ENCODE measurements at places on chromosomes 7 and 10.

DNA sequence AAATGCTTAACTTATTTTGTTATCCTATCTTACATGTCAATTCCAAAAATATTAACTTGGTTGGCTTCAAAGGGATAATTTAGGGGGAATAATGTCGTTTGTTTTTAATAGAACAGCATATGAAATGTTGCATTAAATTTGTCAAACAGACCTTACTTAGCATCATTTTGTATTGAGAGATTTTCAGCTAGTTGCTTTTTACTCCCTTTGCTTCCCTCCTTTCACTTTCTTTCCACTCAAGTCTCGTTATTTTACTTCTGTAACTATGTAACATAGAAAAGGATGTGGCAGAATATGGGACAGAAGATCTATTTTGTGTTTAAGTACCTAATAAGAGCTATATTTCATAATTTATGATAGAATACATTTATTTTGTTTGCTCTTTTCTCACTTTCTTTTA lies 2.6 kb downstream of the PHYHIPL start:
- DNase-seq = no peak

- DNase-seq = no peak
Observed at GRCh38 chr10:78263521-78263988, 229.9 kb downstream of the RPS24 start.

GRCh38 chr10:8085251-8085650 lies 30.8 kb downstream of the GATA3 start:
- DNase-seq = no peak

- no peak for DNase-seq
Observed at GRCh38 chr10:36721871-36722270, 403.5 kb upstream of the ANKRD30A start.

DNA sequence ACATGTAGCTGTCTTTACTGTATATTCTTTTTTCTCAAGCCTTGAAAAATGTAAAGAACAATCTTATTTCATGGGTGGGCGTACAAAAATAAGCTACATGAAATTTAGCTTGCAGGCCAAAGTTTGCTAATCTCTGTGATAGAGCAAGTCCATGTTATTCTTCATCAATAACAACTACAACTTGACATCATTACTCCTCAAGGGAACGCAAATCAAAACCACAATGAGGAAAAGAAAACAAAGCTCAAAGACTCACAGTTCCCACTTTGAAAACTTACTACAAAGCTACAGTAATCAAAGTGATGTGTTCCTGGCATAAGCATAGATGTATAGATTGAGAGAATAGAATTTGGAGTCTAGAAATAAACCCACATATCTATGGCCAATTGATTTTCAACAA lies 62.5 kb downstream of the GNA12 start:
- DNase-seq = no peak

GRCh38 chr7:66668677-66669076 lies 40.0 kb downstream of the KCTD7 start:
- DNase-seq = no peak

- no peak for DNase-seq
Observed at GRCh38 chr10:125692601-125693523, 9.9 kb upstream of the TEX36 start.

DNA sequence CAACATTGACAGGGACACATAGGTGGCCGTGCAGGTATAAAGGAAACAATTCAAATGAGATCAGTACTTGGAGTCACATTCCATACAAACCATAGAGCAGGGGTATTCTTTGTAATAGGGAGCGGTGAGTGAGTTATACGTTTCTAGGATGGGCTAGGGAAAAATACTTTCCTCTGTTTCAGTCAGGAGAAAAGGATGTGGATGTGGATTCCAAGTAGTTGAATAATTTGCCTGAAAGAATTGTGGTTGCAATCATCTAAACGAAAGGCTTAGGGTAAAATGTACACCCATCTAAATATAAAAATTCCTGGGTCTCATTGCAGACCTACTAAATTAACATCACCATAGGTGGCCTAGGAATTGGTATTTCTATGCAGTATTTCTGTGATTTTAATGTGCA lies 270.7 kb upstream of the IGFBP3 start:
- DNase-seq = peak; percentile 43

DNA sequence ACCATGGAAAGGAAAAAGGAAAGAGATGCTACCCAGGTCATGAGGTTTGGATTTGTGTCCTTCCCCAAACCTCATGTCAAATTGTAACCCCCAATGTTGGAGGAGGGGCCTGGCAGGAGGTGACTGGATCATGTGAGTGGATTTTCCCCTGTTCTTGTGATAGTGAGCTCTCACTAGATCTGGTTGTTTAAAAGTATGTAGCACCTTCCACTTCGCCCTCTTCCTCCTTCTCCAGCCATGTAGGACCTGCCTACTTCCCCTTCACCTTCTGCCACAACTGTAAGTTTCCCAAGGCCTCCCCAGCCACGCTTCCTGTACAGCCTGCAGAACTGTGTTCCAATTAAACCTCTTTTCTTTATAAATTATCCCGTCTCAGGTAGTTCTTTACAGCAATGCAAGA lies 113.9 kb downstream of the FAM107B start:
- DNase-seq = no peak

GRCh38 chr10:21020545-21020944 lies 123.4 kb upstream of the NEBL start:
- DNase-seq = peak; percentile 16

- DNase-seq = peak; percentile 80
Observed at GRCh38 chr7:95434557-95435421, at the start of gene PON2. Gene PON2, minus strand, starts transcription at chr7:95435028. Its CDS starts 77 bp downstream, at chr7:95434951.

GRCh38 chr7:29946428-29947186 lies 43.0 kb downstream of the SCRN1 start:
- no peak for DNase-seq

- DNase-seq = no peak
Observed at GRCh38 chr10:119023553-119023868, 6.0 kb upstream of the NANOS1 start.

DNA sequence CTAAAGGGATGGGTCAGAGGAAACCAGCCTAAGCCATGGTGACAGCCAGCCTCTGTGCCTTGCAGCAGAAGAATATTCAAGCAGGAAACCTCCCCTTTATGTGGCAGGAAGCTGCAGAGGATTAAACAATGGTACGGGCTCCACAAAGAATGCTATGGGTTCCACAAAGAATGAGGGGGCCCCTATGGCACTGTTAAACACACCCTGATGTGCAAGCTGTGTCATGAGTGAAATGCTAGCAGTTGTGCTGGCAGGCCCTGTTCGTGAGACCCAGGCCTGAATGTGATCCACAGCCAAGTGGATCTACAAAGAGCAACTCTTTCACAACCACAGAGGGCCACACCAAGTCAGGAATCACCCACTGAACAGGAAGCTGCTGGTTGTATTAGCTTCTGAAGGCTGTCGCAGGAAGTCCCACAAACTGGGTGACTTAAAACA lies 68.9 kb downstream of the MYOF start:
- DNase-seq = no peak

- no peak for DNase-seq
Observed at GRCh38 chr10:122257041-122257440, 14.1 kb upstream of the BTBD16 start.

GRCh38 chr10:129626309-129626708 lies 159.3 kb downstream of the MGMT start:
- no peak for DNase-seq

- DNase-seq = peak; percentile 76
Observed at GRCh38 chr10:110610308-110610774, 33.8 kb upstream of the RBM20 start.

DNA sequence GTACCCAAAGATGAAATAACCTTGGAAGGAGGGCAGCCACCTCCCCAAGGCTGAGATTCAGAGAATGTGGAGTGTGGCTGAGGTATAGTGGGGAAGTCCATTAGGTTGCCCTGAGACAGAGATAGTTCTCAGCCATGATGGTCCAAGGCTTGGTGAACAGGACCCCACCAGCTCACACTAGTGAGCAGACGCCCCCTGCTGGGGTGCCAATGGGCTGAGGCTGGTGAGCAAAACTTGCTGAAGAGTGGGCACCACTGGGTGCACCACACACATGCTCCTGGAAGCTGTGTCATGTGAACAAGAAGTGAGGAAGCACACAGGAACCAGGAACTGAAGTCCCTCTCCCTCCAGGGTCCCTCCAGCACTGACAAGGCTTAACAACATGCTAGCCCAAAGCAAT lies 8.9 kb downstream of the FBXL13 start:
- DNase-seq = no peak

GRCh38 chr10:95389982-95390381 lies 99.2 kb upstream of the PDLIM1 start:
- no peak for DNase-seq

DNA sequence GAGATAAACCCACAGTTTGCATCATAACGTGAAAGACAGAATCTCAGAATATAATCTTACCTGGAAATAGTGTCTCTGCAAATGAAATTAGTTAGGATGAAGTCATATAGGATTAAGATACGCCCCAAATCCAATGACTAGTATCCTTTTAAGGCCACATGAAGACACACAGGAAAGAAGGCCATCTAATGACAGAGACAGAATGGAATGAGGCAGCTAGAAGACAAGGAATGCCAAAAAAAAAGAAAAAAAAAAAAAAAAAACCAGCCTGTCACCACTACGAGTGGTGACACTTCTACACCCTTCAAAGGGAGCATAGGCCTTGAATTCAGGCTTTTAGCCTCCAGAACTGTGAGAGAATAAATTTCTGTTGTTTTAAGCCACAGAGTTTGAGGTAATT lies 82.9 kb downstream of the HYCC1 start:
- DNase-seq = no peak

- no peak for DNase-seq
Observed at GRCh38 chr10:15253951-15254807, 85.7 kb upstream of the NMT2 start.

GRCh38 chr10:803041-803741 lies 113.7 kb upstream of the DIP2C start:
- DNase-seq = no peak

- DNase-seq = no peak
Observed at GRCh38 chr7:50166997-50167965, 74.2 kb upstream of the ZPBP start.

GRCh38 chr10:110029450-110029849 lies 21.7 kb downstream of the ADD3 start:
- DNase-seq = no peak

DNA sequence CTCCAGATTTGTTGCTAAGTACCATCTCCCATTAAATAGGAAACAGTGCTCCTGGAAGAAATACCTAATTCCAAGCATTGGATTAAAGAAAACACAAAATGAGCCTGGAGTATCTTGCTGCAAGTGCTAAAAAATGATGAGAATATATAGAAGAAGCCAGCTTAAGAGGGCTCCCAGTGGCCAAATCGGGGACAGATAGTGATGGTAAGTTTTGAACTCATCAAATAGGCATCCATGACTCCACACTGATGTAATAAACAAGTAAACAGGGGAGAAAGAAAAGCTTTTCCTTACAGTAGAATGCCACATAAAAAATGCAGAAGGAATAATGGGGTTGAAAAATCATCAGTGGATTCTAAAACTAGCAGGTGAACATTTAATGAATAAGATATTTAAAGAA lies 72.4 kb downstream of the CTTNBP2 start:
- no peak for DNase-seq

- no peak for DNase-seq
Observed at GRCh38 chr7:117775801-117776200, 97.4 kb downstream of the CTTNBP2 start.

DNA sequence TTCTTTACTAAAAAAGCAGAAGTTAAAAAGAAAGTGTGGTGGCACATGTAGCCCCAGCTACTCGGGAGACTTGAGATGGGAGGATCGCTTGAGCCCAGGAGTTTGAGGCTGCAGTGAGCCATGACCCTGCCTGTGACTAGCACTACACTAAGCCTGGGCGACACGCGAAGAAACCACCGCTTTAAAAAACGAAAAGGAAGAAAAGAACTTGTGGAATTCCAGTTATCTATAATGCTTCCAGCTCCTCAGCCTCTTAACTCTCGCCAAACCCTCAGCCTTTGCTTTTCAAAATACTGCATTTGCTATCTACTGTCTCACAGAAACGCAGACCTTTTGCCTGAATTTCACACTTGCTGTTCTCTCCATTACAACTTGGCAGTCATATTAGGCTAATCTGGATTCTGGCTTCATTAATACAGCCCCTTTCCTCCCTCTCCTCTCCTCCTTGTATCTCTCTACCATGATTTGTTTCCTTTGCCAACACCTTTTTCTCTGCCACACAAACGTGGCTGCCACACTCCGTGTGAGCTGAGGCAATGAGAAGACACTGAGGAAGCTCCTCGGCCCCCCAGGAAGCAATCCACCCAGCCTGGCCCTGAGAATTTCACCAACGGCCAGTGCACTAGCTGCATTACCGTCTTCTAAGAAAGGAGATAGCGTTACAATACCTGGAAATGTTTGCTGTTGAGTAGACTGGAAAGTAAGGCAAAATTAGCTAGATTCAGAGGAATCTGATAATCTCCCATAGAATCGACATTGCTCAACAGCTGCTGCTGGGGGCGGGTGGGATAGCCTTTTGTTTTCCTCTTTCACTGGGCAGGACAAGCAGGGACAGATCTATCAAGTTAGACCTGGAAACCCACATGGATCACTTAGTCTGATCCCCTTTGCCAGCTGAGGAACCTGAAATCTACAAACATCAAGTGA lies 37.2 kb downstream of the CALML5 start:
- no peak for DNase-seq

GRCh38 chr10:32295027-32295426 lies 51.9 kb downstream of the EPC1 start:
- no peak for DNase-seq

GRCh38 chr7:126930166-126930565 lies 322.6 kb downstream of the GRM8 start:
- no peak for DNase-seq

DNA sequence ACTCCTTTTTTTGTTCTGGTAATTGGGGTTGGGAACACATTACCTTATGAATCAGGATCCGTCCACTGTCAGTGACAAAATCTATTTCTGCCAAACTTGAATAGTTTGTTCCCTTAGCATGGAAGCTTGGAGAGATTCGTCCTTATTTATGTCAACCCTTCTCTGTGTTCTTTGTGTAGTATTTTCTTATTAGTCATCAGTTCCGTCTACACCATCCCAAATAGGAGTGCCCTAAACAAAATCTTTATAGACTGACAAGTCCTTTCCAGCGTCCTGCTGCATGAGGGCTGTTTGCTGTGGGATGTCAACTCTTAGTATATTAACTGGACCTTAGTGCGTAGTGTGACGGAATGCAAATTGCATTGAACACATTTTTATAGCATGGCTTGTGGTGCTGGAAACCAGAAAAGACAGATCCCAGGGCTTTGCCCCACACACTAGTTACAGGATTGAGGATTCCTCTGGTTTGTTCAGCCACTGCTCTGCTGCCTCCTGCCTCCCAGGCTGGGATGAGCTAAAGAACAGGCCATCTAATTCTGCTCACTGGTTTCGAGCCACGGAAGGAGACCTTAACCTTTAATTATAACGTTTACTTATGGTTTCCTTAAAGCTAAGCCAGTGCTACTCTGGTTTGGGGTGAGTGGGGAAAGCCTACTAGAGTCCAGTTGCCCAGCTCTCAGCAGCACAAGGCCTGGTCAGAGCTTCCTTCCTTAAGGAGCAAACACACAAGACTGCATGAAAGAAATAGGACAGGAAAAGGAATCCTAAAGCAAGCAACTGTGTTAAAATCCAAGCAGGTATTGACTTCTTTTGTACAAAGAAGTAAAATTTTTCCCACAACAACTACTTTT lies 194.4 kb downstream of the CCSER2 start:
- no peak for DNase-seq

- peak; percentile 74 for DNase-seq
Observed at GRCh38 chr7:105806592-105807447, 69.6 kb downstream of the ATXN7L1 start.
